HL-60 (cell line): ENCODE measurements at places on chromosomes 3 and 15.

- peak; percentile 10 for DNase-seq
Observed at GRCh38 chr15:29968099-29968894, 114.5 kb upstream of the GOLGA8J start.

GRCh38 chr15:73767806-73768501, 14.8 kb upstream of the INSYN1 start:
- no peak for DNase-seq

GRCh38 chr3:10635446-10636076, 130.2 kb upstream of the ATP2B2 start:
- DNase-seq = no peak

DNA sequence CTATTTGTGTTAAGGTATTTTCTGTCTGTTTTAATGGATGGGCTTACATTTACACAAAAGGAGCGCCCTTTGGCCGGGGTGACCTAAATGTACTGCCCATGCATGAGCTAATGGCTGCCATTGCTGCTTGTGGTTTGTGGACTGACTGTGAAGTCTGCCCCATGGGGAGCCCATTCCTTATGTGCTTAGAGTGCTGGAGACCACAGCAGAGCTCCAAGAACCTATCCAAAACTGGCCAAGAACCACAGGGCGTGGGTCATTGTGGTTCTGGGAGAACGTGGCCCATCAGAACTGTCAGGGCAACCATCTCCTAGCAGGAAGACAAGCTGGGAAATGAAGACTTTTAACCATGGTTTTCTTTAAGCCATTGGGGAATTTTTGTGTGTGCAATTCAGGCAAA, 105.3 kb downstream of the CHDH start:
- no peak for DNase-seq

DNA sequence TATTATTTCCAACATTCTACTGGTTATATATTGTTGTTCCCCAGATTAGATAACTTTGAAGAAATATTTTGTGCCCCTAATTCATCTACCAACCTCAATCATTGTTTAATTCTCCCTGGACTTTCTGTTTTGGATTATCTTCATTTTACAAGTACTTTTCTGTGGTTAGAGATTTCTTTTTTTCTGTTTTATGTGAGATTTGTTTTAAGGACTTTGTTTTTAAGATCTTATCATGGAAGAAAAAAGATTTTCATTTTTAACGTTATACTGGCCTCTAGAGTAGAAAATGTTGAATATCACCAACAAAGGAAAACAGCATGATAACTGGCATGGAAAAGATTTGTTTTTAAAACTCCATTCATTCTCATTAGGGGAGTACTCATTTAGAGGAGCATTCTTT, 210.9 kb upstream of the KCNMB2 start:
- no peak for DNase-seq

DNA sequence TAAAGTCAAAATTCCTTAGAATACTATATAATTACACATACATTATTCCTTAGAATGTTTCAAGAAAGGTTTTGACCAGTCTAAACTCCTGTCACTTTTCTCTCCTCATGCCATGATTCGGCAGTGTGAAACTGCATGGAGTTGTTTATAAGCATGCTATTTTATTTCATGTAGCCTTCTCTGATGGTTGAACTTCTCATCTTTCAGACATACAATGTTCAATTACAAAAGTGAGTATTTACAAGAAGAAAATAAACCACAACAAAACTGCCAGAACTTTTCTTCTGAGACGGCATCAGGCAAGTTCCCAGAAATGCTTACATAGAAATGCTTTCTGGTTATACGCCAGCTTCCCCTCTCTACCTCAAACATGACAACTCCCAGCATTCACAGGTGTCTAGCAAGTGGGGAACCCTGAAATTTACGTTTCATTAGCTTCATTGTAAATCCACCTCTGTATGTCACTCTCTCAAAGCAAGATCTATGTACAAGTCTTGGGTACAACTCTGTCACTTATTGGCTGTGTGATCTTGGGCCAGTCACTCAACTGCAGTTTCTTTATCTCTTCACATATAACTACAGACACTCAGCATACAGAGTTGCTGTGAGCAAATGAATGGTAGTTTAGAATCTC, 42.7 kb downstream of the HDGFL3 start:
- DNase-seq = no peak

DNA sequence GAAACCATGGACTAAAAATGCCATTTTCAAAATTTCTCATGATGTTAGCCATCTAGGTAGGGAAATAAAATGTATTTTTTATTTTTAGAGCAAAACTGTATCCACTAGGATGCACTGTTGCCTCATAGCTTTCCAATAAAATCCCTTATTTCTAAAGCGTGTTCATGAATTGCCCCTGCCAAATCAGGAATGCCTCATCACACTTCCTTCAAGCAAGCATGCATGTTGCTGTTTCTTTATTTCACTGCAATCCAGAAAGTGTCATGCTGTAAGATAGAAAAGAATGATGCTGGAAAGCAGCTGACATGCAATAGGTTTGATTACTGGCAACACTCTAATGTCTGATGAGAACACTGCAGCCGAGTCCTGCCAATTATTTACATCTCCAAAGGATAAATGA, 239.5 kb downstream of the CHL1 start:
- no peak for DNase-seq

DNA sequence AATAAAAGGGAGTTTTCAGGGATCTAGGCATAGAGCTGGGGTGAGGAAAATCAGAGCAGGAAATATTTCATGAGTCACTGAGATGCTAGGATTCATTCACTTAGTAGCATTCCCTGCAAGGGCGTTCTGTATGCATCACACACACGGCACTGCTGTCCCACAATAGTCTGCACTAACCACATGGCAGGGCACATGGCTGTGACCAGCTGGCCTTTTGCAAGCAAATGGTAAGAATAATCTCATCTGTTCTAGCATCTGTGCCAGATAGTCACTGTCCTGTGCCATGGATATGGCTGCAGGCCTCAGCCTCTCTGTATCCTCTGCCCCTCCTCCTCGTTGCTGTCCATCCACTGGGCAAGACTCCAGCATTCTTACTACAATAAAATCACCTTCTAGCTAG, 37.8 kb downstream of the BOC start:
- no peak for DNase-seq

GRCh38 chr15:68695061-68695595, 116.3 kb downstream of the CORO2B start:
- DNase-seq = no peak

GRCh38 chr3:45942051-45942825, 1.0 kb upstream of the CXCR6 start:
- DNase-seq = no peak

DNA sequence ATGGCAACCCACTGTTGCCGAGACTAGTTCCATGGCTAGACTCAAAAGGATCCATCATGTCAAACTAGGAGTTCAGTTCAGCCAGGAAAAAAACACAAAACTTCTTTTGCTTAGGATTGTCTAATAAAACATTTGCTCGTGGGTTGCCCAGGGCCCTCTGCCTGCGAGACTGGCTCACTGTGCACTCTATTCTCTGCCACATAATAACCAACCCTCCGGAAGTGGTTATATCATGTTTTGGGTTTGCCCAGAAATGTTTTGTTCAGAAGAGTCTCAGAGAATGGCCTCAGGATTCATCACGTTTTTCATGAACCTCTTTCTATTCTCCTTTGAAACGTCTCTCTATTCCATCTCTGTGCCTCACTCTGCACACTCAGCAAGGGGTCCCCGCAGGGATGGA, 216.1 kb downstream of the SV2B start:
- DNase-seq = no peak

- DNase-seq = peak; percentile 61
Observed at GRCh38 chr3:126259411-126260391, 79.3 kb upstream of the ALDH1L1 start.

- no peak for DNase-seq
Observed at GRCh38 chr3:78140866-78141265, 1101.0 kb downstream of the ROBO2 start.

GRCh38 chr15:37370941-37371340, 270.6 kb upstream of the MEIS2 start:
- DNase-seq = no peak

- DNase-seq = peak; percentile 78
Observed at GRCh38 chr3:152241142-152242017, 27.3 kb upstream of the MBNL1 start.

- DNase-seq = no peak
Observed at GRCh38 chr3:16059081-16059537, 115.4 kb upstream of the GALNT15 start.

DNA sequence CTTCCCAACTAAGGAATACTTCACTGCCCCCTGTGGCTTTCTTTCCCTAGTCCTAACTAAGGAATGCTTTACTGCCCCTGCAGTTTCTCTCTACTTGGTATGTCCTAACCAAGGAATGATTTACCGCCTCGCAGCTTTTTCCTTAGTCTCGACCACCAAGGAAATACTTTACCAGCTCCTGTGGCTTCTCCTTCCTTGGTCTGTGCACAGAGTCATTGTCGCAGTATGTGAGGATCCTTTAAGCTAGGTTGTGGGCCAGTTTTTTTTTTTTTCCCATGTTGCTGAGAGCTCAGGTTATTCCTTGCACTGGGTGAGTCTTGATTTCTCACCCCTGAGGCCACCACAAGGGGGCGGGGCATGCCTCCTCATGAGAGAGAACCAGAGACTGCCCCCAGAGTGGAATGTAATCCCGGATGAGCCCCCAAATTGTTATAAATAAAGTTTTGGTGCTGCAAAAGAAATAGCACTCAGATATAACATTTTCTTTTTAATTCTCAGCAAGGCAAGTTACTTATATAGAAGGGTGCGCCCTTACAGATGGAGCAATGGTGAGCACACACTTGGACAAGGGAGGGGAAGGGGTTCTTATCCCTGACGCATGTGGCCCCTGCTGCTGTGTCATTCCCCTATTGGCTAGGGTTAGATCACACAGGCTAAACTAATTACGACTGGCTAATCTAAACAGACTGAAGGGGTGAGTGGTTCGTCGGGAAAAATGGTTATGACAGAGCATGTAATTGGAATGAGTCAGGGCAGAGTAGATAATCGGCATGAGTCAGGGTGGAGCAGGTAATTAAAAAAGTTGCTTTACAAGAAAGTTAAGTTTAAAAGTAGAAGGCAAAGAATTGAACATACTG, 27.0 kb downstream of the NDUFB4 start:
- DNase-seq = peak; percentile 21

DNA sequence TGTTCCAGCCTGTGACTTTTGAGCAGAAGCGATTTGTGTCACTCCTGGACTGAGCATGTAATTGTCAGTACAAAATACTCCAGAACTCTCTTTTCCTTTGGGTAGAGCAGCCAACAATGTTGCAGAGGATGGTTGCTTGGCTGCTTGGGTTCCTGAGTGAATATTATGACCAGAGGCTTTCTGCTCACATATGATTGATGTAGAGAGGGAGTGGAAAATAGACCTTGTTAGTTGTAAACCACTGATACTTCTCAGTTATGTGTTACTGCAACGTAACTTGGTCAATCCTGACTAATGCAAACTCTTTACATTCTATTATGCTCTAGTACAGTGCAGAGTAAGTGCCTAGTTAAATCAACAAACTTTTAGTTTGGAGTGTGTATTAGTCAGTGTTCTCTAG, 322.6 kb upstream of the KCNH8 start:
- DNase-seq = no peak

GRCh38 chr3:55721716-55722484, 234.8 kb upstream of the WNT5A start:
- DNase-seq = no peak

GRCh38 chr15:57570994-57571393, 20.7 kb upstream of the MYZAP start:
- DNase-seq = no peak

DNA sequence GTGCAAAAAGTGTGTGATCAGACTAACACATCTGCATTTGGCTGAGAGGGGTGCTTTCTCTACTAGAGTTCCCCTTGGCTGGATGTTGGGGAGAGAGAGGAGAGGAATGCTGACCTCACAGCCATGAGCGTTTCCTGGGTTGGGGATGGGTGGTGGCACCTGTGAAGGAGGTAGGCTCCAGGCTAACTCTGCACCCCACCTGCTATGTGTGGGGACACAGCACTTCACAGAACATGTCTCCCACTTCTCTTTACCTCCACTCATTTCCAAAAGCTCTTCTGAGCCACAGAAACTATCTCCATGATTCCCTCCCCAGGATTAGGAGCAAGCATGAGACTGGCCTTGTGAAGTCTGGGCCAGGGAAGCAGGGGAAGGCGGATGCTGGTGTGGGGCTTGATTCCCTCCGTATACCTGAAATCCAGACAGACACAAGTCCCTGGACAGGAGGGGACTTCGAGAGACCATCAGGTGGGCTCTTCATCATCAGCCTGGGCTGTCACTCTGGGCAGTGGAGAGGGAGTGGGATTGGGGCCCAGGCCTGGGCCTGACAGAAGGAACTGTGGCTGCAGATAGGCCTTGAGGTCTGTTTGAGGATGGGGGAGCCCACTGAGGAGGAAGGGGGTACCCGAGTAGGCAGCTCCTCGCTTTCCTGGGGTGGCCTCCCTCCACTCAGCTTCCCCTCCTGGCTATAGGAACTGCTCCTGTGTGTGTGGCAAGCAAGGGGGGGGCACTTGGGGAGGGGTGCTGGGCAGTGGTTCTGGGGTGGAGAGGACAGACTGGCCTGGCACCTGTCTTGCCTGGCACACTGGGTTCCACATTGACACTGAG, 40.7 kb downstream of the FEM1B start:
- no peak for DNase-seq

DNA sequence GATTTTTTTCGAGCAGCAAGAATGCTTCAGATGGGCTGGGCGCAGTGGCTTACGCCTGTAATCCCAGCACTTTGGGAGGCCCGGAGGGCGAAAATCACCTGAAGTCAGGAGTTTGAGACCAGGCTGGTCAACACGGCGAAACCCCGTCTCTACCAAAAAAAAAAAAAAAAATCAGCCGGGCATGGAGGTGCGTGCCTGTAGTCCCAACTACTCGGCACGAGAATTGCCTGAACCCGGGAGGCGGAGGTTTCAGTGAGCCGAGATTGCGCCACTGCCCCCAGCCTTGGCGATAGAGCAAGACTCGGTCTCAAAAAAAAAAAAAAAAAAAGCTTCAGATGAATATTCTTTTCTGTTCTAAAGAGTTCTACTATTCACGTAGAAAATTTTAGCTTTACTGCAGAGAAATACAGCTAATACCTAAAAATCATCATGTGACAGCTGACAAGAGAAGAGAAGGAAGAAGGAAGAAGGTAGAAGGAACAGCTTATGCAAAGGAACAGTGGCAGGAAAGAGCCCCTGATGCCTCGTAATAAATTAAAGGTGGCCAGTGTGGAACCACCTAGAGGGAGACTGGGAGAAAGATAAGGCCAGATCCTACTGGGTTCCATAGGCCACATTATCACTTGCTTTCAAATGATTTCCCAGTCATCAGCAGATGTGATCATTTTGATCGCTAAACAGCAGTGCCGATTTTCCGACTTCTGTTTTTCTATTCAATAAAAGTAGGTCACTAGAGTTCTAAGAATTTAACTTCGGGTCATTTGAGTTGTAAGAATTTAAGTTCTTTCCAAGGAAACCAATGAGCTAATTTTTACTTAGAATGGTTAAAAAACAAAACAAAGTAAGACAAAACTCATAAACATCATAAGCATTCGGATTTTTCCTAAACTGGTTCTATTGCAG, 1.5 kb downstream of the CMTM6 start:
- peak; percentile 77 for DNase-seq

GRCh38 chr15:60079210-60079609, 75.1 kb downstream of the FOXB1 start:
- DNase-seq = no peak
